NCI-H524 (cell line): ENCODE measurements at places on chromosomes 1 and 21.

DNA sequence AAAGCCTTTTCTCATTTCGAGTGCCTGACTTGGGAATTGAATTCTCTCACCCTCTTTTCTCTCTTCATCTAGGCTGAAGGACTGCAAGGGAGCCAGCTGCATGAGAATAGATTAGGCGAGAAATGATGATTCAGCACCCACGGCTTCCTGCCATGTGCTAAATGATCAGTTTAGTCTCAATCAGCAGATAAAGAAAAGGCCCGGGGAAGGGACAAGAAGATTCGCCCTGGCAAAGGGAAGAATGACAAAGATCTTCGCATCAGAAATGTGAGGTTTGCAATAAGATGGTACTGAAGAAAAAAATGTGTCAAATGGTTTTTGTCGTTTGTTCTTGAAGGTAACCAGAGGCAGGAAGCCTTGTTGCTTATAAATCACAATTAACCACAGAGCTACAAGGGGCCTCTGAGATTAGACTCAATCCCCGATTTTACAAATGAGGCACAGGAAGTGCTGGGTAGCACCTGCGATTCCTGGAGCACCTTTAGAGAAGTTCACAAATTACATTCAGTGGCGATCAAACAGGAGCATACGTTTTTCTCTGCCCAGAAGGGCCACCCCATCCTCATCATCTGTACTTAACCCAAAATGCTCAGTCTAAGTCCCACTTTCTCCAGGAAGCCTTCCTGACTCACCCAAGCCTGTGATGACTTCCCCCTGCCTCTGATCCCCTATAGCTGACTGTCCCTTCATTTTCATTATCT is 183.4 kb downstream of the ZNF281 start:
- DNase-seq, result no peak

GRCh38 chr1:25033030-25033827 is 103.2 kb upstream of the RUNX3 start:
- DNase-seq, result no peak

GRCh38 chr1:83997631-83998030 is 1.3 kb downstream of the TTLL7 start:
- no peak for DNase-seq

DNA sequence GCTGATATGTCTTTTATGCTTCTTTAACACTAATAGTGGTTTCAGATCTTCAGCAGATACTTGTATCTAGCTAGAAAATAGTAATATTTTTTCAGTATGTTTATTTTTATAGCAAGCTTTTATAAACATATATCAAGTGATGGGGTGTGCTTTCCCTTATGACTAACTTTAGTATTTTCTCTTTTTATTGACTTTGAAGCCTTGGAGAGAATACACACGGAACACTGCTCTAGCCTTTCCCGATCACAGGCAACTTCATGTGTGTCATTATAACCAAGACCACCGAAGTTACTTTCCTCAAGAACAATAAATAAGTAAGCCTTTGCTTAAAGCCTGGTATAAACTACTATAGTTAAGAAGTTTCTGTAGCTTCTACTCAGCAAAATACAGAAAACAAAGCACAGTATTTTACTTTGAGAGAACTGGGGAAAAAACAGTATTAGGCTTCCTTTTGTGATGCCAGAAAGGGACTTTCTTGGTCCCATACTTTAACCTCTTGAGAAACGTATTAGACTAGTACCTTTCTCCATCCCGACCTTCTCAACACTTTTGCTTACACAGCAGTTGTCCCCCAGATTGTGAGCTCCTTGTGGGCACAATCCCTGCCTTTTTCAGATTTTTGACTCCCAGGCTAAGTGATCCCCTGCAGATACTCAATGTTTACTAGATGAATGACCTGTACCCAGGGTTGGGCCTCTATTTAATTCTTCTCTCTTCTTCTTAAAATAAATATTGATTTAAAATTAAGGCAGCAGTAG is 3.3 kb downstream of the ADSS2 start:
- DNase-seq, result no peak

DNA sequence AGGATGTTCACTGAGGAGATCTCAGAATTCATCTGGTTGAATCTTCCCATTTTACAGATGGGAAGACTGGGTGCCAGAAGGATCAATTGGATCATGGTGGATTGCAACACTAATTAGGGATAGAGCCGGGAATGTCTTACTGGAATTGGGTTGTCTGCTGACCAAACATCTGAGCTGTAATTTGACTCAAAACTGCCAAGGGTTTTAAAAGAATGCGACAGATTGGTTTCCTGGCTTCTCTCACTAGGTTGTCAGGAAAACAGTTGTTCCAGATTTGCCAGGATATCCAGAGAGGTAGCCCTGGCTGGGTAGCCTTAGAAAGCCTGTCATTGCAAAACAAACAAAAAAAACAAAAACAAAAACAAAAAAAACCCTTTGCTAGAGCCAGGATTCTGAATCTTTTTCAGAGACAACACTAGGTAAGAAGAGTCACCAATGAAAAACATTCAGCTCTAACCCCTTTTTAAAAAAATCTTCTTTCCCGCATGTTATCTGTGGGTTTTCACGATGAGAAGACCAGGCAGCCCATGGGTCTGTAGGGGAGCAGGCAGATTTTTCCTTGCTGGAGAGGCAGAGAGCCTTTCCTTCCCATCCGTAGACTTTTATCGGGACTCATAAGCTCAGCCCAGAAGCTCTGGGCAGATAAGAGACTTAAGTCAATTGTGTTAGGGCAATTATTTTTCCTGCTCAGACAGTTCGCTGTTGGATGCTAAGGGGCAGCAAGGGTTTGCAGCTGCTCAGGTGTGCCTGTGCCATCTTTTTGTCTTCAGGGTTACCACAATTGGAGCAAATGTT is 418.9 kb downstream of the PRDM2 start:
- no peak for DNase-seq

DNA sequence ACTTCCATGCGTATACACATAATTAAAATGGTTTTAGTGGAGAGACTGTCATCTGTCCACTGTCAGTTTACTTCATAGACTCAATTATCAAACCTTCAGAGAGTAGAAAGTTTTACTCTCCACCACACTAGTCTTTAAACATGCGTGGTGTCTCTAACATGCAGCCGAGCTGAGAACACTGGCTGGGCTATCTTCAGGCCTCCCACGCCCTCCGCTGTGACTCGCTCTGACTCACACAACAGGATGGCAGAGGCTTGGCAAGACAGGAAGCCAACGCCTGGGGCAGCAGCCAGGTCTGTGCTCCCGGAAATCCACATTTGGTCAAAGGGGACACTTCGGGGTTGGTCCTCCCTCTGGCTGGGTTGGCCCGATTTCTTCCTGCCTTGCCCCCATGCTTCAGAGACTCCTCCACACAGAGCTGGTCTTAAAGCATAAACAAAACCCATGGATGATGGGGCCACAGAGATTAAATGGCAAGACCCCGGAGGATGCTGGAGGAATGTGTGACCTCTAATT is 22.7 kb upstream of the IFNGR2 start:
- DNase-seq, result no peak

- no peak for DNase-seq
Observed at GRCh38 chr1:6495041-6495441, 3.6 kb upstream of the PLEKHG5 start.

DNA sequence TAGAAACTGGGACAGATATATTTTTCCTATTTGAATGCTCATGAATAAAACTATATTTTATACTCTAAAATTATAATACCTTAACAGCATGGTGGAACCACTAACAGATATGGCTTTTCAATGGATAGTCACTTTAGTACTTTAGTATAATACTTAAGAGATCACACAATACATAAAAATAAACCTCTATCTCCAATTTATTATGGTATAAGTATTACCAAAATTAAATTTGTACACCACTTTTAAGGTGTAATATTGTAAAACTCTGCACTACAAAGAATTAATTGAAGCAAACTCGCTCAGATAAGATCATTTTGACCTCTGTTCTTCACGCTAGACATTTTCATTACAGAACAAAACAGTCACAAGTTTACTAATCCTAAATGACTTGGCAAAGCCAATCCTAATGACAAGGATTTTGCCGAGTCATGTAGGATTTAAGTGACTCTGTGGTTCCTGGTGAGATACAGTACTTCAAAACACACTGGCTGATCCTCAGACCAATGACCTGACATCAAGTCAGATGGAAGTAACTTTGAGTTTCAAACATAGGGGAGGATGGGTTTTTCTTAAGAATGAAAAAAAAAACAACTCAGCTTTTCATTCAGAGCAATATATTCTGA is 200.6 kb downstream of the SMYD3 start:
- no peak for DNase-seq

GRCh38 chr21:45582128-45582527 is 39.9 kb upstream of the SLC19A1 start:
- DNase-seq, result no peak

DNA sequence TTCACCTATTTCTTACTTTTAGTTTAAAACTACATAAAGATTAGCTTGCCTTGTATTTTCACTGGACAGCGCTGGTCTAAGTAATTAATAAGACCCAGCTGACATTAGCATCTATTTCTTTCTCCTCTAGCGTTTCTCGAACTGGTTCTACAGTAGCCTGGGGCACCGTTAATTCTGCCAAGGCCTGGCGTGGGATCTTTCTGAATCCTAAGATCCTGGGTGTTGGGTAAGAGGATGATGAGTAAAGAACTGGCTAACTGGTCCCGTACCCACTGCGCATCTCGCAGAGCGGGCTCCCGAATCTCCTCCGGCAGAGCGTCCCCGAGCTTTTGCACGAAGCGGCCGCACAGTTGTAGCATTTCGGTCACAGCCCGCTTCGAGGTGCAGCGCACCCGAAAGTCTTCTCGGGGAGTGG is 309 bp downstream of the NSL1 start:
- peak; percentile 73 for DNase-seq

- DNase-seq, result no peak
Observed at GRCh38 chr1:60589046-60589748, 493.2 kb upstream of the NFIA start.

GRCh38 chr21:33428669-33429068 is 25.5 kb downstream of the IFNGR2 start:
- no peak for DNase-seq

GRCh38 chr1:71572038-71572437 is 491.2 kb upstream of the ZRANB2 start:
- no peak for DNase-seq

DNA sequence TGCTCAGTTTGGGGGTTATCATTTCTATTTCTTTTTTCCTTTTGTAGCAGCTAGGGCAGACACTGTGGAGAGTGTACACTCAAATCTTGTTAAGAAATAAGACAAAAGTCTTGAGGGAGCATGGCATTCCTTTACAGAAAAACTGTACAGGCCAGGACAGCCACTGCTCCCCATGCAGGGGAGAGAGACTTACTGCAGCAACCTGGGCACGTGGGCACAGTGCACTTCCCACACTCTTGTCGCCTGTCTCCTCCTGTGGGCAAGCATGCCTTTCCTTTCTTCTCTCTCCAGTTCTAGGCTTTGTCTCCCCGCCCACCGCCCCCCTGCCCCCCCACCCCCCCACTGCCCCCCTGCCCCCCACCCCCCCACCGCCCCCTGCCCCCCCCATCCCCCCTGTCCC is 51.9 kb downstream of the PHC2 start:
- DNase-seq, result no peak

- DNase-seq, result no peak
Observed at GRCh38 chr1:93638981-93639380, 42.7 kb downstream of the BCAR3 start.

DNA sequence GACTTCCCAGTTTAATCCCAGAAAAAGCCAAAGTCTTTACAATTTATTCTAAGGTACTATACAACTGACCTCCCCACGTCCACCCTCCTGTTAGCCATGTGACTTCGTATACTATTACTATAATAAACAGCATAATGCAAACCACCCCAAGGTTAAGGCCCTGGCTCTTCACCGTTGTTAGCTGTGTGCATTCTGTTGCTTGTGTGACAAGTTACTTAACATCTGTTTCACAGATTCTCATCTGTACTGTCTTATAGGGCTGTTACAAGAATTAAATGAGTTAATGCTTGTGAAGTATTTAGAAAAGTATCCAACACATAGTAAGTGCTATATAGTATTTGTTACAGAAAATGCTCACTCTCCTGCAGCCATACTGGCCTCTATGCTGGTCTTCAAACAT is 15.7 kb downstream of the WARS2 start:
- no peak for DNase-seq

DNA sequence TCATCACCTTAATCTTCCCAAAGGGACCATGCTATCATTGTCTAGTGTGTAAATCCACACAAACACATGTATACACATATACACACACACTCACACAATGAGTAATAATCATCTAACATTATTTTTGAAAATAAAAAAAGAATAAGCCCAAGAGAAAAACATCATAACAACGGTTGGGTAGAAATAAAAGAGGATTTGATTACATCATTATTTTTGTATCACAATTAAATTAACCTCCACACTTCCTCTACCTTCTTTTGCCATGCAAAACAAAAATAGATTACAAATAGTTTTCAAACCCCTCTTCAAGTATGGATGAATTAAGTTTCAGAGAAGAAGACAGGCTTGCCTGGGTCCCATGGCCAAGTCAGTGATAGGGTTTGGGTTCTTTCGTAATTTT is 238.1 kb downstream of the VAV3 start:
- DNase-seq, result no peak

DNA sequence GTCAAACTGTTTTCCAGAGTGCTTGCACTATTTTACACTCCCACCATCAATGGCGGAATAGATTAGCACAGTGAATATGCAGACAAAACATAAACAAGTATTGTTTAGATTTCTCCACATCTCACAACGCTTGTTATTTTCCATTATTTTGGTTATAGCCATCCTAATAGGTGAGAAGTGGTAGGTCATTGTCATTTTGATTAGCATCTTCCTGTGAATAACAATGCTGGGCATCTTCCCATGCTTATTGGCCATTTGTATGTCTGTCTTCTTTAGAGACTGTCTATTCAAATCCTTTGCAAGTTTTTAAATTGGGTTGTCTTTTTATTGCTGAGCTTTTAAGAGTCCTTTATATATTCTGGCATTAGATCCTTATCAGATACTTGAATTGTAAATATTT is 54.7 kb downstream of the LRRC71 start:
- DNase-seq, result no peak

- DNase-seq, result no peak
Observed at GRCh38 chr1:87219141-87219540, 109.5 kb upstream of the LMO4 start.

GRCh38 chr1:73593364-73593763 is 604.6 kb downstream of the LRRIQ3 start:
- DNase-seq, result no peak

GRCh38 chr1:208225954-208226937 is 17.9 kb downstream of the PLXNA2 start:
- no peak for DNase-seq
